ENCODE measurements at places on chromosomes 5 and 9.

- no peak for DNase-seq
Observed at GRCh38 chr9:87898151-87898550, 15.5 kb downstream of the SPATA31E1 start.

DNA sequence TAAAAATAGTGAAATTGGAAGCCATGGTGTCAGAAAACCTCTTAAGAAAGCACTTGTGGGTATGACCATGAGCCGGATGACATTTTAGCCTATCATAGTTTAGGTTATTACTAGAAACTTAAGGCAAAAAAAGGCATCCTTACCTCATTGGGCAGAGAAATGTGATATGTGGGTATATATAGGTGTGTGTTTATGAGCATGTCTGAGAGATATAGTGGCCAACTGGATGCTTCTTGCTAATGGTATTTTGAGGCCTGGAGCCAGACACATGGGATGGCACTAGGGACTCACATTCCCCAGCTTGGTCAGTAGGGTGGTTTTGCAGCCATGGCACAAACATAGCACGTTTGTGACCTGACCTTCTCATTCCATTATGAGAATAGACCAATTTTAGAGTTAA lies 295.6 kb upstream of the MEF2C start:
- DNase-seq, result no peak

DNA sequence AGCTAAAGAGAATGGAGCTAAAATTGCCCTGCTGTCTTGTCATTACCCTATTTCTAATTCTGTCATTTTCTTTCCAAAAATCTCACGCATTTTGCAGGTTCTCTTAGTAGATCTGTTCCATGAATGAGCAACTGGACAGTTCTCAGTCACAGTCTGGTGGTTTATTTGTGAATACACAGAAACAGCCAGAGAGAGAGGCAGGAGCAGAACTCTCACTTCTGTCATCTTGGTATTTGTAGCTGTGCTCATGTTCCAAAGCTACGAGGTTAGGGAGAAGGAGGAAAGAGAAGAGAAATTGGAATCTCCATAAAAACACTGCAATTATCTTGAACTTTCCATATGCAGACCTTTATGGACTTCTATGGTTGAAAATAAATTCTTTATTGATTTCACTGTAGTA lies 118.0 kb upstream of the OR13F1 start:
- no peak for DNase-seq

DNA sequence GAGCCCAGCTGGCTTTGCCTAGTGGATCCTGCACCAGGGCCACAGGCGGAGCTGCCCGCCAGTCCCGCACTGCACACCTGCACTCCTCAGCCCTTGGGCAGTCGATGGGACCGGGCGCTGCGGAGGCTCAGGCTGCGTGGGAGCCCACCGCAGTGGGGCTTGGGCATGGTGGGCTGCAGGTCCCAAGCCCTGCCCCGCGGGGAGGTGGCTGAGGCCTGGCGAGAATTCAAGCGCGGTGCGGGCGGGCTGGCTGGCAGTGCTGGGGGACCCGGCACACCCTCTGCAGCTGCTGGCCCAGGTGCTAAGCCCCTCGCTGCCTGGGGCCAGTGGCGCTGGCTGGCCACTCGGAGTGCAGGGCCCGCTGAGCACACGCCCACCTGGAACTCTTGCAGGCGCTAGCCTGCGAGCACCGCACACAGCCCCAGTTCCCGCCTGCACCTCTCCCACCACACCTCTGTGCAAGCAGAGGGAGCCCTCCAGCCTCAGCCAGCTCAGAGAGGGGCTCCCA lies 125.7 kb upstream of the OTULINL start:
- DNase-seq, result no peak

- DNase-seq, result no peak
Observed at GRCh38 chr9:14906644-14907359, 3.4 kb downstream of the FREM1 start.

GRCh38 chr5:77367741-77368140 lies 124.4 kb downstream of the WDR41 start:
- DNase-seq, result no peak

Measured in GM12892 (cell line).